Adipocyte (in vitro differentiated cells): ENCODE measurements at places on chromosomes 16 and 17.

DNA sequence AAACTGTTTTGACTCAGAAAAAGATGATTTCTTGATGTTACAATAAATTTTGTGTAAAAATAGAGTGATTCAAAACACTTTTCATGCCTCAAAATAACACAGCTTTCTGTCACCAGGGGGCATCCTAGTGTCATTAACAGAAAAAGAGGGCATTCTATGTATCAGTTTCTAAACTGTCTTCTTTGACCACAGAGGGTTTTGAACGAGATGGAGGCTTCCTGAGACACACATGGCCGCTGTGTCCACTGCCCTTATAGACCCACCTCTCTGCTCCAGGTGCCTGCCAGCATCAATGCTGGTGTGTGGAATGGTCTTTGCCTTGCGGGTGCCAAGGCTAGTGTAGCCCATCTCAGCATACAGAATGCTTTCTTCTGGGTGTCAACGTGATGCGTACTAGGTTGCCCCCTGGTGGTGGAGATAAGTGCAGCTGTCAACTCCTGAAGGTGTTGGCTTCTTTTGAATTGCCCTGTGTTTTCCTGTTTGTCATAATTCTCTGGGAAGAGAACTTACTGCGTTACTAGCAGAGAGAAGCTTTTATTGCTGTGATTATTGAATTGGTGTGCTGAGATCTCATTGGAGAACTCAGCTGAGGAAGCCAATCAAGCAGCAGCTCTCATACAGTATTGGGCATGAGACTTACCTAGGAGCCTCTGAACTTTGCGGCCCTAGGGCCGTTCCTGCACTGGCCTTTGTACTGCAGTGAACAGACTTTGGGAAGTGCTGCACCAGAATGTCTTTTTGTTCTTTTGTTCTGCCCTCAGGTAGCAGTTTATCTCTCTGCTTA, 38.6 kb downstream of the USP10 start:
- DNase-seq = peak; percentile 81

DNA sequence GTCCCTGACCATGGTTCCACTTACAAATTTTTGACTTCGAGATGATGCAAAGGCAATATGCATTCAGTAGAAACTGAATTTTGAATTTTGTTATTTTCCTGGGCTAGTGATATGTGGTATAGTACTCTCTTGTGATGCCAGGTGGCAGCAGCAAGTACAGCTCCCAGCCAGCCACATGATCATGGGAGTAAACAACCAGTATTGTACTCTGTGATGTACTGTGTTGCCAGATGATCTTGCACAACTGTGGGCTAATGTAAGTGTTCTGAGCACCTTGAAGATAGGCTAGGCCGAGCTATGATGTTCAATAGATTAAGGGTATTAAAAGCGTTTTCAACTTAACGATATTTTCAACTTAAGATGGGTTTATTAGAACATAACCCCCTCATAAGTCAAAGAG, 250.8 kb downstream of the STX8 start:
- no peak for DNase-seq

DNA sequence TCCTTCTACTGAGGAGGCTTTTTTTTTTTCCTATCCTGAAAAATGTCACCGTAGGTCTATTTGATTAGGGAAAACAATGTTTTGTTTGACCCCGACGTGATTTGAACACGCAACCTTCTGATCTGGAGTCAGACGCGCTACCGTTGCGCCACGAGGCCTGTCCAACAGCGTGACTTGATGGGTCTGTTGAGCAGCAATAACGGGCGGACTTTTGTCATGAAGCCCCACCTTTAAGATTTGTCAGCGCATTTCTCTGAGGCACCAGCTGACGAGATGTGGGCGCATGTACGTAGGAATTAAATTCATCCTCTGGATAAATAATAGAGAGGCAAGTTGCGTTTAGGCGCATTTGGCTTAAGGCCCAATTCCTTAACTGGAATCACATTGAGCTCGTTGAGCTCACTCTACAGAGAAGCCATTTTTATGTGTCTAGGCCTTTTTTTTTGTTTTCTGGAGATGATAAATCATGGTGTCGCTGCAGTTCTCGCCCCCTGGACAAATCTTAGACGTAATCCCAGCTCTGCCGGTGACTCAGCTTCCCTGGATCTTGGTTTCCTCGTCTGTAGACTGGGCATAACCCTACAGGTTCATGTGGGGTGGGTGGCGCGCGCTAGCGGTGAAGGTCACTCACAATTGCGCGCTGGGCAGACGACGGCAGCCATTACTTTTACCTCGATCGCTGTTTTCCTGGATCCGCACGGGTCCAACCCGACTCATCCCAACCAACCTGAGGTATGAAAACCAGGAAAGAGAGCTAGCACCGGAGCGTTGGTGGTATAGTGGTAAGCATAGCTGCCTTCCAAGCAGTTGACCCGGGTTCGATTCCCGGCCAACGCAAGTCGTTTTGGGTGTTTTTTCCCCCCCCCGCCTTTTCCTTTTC, 10.6 kb upstream of the AURKB start:
- DNase-seq = peak; percentile 92

GRCh38 chr16:89300311-89300975, 82.9 kb downstream of the ZNF778 start:
- no peak for DNase-seq

- DNase-seq = no peak
These were observed 19.2 kb downstream of the MXRA7 start for GRCh38 chr17:76691379-76692191.

DNA sequence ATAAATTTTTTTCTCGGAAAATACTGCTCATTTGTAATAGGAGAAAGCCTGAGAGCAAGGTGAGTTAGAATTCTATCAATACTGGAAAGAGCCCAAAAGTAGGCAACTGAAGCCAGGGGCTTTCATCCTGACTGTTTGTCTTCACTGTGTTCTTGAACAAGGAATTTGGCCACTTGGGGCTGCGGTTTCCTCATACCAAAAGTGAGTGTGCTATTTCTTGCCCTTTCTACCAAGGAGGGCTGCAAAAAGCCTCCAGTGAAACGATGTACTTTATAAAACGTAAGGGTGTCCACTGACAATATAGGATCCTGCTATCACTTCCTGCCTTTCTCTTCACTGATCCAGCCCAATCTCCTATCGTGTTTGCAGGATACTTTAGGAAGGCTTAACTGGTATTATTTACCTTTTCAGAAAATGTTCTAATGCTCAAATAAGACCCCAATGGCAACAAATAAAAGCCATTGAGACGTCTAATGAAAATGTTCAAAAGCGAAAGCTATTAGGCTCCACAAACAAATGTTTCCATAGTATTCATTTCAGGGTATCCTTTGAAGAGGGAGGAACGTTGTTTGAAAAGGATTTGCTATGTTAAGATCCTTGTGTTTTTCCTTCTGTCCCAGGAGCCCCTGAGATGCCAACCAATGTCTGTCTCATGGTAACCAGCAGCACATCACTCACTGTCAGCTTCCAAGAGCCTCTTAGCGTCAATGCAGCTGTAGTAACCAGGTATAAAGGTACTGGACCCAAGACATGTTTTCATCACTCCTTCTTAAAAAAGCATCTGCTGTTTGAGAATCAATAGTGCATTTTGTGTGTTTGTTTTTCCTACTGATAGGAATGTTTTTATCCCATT, 219.3 kb upstream of the NOG start:
- no peak for DNase-seq

DNA sequence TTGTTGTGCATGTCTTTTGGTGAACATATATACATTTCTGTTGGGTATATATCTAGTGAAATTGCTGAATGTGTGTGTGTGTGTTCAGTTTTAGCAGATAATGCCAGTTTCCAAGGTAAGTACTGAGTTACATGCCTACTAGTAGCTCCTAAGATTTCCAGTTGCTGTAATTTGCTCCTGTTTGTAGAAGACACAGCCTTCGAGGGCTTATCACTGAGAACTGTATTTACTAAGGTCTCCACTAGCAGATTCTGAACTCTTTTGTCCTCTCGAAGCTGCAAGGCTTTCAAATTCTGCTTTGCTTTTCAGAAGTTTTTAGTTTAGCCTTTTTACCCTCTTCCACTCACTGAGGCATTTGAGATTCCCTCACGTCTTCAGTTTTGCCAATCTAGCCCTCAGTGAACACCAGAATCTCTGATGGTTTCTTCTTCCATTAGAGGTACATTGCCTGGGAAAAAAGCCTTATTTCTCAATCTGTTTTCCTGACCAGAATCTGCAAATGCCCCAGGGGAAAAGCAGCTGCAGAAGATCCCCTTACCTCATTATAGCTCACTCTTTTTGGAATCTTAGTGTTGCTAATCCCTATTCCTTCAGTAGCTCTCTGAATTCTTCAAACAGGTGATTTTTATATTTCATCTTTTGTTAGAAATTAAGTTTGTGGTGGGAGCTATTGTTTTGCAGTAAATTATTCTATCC, 52.9 kb downstream of the NF1 start:
- peak; percentile 56 for DNase-seq

- no peak for DNase-seq
These were observed at the start of gene JPH3 for GRCh38 chr16:87602001-87602775. JPH3 (plus strand) TSS chr16:87602508; CDS start chr16:87603147, 639 bp downstream.

GRCh38 chr17:29732613-29733012, 109.9 kb upstream of the CORO6 start:
- peak; percentile 25 for DNase-seq

- no peak for DNase-seq
These were observed 53.9 kb upstream of the ACSF3 start for GRCh38 chr16:89039756-89040155.
